Hepatic stellate cell (primary cell): ENCODE measurements at places on chromosomes 12 and 14.

DNA sequence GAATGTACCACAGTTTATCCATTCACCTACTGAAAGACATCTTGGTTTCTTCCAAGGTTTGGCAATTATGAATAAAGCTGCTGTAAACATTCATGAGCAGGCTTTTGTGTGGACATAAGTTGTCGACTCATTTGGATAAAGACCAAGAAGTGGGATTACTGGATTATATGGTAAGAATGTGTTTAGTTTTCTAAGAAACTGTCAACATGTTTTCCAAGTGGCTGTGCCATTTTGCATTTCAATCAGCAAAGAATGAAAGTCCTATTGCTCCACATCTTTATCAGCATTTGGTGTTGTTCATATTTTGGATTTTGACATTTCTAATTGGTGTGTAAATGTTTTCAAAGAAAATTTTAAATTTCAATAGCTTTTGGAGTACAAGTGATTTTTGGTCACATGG, 27.3 kb upstream of the KLRF1 start:
- DNase-seq, result no peak

- no peak for DNase-seq
These were observed 311.8 kb upstream of the TMTC1 start for GRCh38 chr12:30095511-30095910.

GRCh38 chr12:12915656-12916055, 24.3 kb downstream of the GPRC5A start:
- no peak for DNase-seq

GRCh38 chr14:65916055-65916454, 503.5 kb downstream of the FUT8 start:
- no peak for DNase-seq

DNA sequence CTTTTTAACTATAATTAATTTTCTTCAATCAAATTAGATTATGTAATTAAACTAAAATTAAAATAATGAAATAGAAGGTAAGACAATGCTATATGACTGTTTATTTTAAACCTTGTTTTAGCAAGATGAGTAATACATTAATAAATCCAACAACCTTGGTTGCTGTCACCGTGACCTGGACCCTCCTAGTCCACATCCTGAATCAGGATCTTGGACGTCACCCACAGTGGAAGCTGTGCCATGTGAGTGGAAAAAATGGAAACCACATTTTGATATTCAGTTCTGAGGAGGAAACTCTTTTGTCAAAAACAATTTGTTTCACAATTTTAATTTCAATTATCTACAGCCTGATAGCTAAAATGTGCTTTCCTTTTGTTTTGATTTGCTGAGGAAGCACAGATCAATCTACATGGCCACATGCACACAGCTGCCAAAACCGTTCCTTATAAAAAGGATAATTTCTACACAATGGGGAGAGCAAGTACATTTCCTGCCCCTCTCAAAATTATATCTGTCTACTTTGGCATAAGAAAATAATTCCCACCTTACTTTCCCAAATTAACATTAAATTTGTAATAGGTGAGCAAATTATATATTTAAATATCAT, 255.5 kb downstream of the RASSF9 start:
- DNase-seq, result no peak

DNA sequence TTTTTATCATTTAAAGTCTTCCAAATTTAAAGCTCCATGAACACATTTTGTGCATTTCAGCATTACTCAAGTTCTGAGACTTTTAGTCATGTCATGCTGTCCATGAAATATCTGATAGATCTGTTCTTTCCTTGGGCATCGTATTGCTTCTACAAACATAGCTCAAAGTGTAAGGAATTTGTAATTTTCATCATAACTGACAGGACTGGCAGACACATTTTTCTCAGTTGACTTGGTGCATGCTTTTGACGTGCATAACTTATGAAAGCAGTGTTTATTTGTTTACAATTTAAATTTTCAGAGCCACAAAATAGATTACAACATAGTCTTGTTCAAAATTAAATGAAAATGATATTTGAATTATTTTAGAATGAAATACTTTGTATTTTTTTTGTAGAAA, 812.1 kb upstream of the NOVA1 start:
- no peak for DNase-seq

GRCh38 chr14:98501335-98501734, 770.7 kb downstream of the BCL11B start:
- no peak for DNase-seq

DNA sequence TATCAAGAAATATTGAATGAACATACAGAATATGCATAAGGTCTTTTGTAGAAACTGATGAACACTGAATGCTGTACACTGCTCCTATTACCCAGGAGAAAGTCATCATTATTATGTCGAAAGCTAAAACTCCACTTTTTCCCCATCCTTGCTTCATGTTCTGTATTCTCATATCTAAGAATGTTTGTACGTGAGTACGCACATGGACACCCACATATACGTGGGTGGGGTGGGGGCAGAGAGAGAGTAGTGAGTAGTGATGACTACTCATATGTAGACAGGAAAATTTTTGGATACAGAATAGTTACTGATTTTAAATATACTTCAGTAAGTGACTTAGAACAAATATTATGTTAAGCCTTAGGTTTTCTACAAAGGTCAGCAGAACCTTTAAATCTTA, 75.1 kb downstream of the FERMT2 start:
- no peak for DNase-seq

DNA sequence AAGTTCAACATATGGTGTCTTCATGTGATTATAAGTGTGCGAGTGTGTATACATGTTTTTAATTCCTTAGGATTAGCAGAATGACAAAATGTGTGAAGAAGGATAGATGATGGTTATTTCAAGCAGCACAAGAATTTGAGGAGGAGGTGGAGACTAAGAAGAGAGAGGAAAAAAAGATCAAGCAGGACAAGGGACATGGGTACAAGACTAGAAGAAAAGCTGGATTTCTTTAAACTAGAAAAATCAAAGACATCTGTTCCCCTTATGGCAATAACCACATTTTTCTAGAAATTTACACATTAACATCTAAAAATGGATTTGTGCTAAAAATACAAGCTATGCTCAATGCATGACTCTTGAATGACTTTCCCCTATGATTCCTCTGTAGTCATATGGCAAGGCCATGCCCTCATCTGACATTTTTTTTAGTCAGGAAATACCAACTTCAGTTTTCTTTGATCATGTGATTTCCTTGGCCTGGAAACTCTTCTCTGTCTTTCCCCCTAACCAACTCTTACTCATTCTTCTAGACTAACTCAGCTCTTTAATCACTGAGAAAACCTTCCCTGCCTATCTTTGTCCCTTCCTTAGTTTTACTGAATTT, 435.8 kb downstream of the NRXN3 start:
- DNase-seq, result peak; percentile 48

GRCh38 chr14:22536853-22537338, 52.1 kb downstream of the DAD1 start:
- peak; percentile 90 for DNase-seq

GRCh38 chr12:64912516-64913255, 88.2 kb downstream of the TBC1D30 start:
- no peak for DNase-seq

DNA sequence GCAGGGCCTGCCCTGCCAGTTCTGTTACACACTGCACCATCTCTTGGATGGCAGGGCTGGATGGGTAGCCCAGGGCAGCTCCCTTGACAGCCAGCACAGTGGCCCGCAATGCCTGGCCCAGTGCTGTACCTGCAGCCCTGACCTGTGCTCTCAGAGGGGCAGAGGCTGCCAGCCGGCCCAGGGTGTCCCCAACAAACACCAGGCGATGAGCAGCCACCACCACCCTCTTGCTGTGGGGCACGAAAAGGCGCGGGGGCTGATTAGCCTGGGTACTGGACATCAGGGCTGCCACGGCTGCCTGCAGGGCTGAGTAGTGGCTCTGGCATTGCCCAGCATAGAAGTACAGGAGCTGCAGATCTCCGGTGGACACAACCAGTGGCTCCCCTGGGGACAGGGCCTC, 4.6 kb upstream of the SLC22A17 start:
- no peak for DNase-seq

DNA sequence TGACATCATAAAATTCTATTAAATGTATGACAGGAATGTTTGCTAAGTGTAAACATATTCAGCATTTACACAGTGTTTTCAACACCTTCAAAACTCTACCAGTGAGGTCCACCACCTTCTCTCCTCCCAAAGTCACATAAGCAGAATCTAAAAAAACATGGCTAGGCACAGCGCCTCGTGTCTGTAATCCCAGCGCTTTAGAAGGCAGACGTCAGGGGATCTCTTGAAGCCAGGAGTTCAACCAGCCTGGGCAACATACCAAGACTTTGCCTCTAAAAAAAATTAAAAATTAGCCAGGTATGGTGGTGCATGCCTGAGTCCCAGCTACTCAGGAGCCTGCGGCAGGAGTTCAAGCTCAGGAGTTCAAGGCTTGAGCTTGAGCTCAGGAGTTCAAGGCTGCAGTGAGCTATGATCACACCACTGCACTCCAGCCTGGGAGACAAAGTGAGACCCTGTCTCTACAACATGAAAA, 30.0 kb downstream of the NUMB start:
- DNase-seq, result no peak

- no peak for DNase-seq
These were observed 16.3 kb downstream of the ATP5MC2 start for GRCh38 chr12:53659571-53659981.

GRCh38 chr14:64792231-64792630, 87.5 kb downstream of the SPTB start:
- DNase-seq, result no peak

DNA sequence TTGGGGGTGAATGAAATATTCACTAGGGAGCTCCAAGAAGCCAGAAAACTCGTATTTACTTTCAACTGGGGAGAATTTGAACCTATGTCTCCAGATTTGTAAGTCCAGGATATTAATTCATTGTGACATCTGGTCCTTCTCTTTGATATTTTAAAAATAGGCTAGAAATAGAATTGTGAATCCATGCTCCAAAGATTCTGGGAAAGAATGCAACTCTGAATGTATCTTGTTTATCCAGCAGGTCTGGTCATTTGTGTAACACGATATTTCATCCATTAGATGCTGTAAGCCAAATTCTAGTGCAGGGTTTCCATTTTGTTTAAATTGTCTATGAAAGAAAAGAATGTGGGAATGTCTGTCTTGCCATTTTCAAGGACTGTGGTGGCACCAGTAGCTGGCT, 334.7 kb downstream of the BMP4 start:
- no peak for DNase-seq

DNA sequence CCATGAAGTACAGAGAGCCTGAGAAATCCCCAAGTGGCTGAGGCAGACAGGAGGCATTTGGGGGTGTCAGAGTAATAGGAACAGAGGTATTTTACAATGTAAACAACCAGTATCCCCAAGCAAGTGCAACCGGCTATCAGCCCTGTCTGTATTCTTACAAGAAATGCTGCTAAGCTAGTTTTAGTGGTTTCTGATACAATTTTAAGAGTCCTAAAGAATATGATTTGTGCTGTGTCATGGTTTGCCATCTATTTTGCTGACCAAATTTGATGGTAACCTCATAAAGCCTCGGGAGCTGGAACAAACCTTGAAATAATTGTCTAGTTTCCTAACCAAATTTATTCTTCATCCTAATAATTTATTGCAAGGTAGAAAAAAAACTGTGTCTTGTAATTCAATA, 46.7 kb upstream of the EGLN3 start:
- no peak for DNase-seq

- DNase-seq, result no peak
These were observed 41.6 kb downstream of the DEGS2 start for GRCh38 chr14:100117633-100118395.

DNA sequence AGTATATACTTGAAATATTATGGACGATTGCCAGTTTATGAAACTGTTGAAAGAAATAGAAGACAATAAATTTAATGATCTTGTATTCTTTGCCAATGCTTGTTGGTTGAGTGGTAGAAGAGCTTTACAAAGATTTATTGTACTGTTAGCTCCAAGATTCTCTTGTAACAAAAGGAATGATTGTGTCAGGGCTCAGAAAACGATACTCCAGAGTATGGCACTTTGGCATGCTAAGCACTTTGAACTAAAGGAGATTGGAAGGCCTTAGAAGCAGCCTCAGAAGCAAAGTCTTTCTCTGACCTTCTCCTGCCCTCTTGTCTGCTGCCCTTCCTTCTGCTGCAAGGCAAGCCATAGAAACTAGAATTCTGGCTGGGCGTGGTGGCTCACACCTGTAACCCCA, 4.2 kb upstream of the NGDN start:
- no peak for DNase-seq

DNA sequence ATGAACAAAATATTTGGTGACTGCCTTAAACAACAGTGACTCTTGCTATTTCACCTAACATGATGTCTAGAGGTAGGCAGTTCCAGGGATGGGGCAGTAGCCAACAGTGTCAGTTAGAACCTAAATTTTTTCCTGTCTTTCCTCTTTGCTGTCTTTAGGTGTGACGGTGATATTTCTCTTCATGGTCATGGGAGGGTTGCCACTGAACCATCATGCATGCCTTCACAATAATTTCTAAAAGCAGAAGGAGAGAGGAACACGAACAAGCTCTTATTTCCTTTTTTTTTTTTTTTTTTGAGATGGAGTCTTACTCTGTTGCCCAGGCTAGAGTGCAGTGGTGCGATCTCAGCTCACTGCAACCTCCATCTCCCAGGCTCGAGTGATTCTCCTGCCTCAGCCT, 2.4 kb downstream of the CCDC63 start:
- no peak for DNase-seq

GRCh38 chr14:46985529-46986380, 334.2 kb upstream of the RPL10L start:
- no peak for DNase-seq

DNA sequence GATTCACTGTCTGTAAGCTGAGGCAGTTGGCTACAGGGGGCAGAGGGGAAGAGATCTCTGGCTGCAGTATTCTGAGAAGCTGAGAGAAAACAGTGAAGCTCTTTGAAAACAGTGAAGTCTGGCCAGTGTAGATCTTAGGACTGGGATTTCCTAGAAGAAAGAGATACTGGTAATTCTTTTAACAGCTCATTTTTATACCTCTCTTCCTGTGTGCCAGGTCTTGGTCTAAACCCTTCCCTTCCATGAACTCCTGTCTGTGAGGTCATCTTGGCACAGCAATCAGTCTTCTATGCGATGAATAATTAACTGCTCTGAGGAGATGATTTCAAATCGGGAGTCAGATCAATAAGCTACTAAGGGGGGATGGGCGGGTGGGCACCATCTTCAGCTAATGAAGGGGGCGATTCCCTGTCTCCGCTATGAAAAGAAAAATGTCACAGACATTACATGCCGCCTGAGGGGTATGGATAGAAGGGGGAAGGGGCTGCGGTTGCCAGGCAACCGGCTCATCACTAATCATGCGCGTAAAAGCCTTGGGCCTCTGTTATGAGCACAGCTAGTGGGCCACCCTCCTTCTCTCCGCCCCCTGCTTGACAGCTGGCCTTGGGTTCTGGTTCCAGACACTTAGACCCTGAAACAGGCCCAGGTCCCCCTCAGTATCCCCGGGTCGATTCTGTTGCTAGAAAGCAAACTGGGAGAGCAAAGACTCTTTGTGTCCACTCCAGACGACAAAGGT, 75.3 kb upstream of the CEP83 start:
- DNase-seq, result no peak

DNA sequence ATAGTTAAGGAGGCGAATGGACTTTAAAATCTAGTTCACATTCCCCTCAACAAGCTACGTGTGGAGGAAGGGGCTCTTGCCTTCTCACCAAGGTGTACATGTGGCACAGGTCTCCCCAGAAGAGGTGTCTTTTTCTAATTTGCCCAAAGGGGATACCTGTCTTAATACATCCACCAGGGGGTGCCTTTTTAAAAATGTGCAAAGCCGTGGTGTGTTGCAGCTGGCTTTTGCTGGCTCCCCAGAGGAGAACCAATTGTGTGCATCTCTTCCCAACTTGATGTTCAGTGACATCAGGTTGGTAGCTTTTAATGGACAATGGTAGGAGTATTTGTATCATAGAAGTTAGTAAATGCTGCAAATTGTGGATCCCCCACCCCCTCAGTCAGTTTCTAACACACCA, 33.8 kb downstream of the CREBL2 start:
- peak; percentile 33 for DNase-seq
